ENCODE measurements at places on chromosomes 6 and 20.
A peak's percentile ranks its signal among the peaks of the same experiment; 100 is the strongest.

DNA sequence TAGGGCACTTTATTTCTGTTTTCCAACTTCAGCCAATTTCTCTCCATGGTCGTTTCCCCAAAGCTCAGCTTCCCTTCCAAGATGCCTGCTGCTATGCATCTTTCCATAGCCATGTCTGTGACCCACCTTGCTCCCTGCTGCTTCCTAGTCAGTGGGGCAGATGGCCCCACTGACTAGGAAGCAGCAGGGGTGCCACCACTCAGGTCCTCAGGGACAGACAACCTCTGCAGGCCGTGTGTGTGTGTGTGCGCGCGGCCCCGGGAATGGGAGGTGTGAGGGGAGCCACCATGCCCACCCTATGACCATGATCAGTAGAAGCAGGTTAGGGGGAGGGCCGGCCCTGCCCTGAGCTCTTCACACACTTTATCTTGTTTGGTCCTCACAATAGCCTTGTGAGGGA is 2.7 kb upstream of the IP6K3 start:
- DNase-seq = no peak

- DNase-seq = no peak
These were observed 98.9 kb downstream of the PDSS2 start for GRCh38 chr6:107360476-107360875.

DNA sequence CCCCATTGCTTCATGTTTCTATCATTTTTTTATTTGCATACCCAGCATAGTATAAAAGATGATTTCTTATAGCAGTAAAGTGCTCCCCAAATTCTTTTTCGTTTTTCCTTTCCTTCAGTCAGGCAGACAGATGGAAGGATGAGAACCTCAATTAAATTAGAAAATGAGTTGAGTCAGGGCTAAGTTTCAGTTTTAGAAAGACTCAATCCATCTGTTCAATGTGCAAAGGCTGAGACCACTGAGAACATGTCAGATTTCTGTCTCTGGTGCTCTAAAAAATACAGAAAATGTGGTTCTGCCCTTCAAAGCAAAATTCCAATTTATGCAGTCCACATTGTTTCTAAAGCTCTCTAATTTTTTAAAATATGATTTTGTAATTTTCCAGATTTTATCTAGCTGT is 257.6 kb upstream of the HS3ST5 start:
- no peak for DNase-seq

DNA sequence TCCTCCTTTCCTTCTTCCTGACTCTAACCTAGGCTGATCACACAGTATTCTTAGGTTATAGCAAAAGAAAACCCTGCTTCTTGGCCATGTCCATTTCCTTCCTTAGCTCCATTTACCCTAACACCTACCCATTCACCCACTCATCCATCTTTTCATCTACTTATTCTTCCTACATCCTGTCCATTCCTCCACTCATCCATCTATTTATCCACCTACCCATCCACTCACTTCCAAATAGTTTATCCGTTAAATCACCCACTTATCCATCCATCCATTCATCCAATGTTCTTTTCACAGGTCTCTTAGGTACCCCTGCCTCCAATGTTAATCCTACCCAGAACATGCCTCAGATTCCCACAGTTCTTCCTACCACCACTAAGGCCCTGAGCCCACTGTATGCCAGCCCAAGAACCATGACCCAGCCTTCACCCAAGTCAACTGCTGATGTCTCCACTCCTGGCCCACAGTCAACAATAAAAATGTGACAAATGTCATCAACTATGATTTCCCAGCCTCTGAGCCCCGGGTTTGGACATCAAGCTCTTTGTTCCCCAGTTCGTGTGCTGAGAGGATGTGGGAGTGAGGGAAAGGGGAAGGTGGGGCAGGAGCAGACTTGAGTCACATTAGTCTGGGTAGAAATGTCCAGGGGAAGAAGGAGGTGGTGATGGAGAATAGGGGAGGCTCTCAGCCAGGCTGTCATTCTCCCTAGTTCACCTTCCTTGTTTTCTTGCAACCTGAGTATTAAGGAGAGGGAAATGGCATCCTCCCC is 24.4 kb downstream of the TREML4 start:
- DNase-seq = no peak

DNA sequence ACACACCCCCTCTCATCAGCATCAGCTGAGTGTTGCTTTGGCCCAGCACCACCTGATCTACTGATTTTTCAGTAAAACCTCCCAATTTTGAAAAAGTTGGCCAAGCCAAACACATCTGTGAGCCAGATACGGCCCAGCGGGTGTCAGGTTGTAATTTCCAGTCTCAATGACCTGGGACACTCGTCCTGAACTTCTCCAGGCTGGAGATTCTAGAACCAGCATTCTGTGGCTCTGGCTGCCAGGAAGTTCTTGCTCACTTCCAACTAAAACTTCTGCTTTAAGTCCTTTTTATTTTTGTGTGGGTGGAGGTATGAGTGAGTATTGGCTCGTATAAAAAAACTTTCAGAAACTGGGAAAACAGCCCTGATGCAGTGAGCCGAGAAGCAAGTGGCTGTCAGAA is 5.1 kb downstream of the KIAA1755 start:
- DNase-seq = no peak

DNA sequence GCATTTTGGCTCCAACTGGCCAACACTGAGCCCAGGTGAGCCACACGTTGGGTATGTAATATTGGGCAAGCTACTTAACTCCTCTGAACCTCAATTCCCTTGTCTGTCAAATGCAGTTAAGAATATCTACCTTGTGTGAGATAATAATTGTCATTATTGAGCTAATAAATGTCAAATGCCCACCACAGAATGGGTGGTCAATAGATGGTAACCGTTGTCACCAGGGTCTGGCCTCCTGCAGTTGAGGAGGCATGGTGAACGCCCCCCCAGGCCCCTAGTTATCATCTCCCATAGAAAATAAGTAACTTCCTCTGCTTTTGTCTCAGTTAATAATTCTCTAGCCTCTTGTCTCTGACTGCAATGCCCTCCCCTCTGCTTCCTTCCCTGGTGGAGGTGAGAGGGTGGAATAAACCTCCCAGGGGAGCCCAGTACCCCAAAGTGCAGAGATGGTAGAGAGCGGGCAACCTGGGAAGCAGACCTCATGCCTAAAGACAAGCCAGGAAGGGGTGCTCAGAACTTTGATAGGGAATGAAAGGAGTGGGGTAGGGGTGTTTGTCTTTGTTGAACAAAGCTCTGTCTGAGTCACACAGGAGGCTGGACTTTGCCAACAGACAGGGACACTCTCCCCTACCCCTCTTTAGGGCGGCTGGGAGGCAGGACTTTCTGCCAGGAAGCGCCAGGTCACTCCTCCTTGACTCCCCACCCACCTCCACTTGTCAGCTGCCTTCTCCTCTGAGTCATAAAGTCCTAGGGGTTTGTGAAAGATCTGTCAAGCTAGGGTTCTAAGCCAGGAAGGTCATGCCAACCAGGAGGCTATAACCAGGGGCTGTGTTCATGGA is 1.3 kb upstream of the UNC5CL start:
- DNase-seq = peak; percentile 62

DNA sequence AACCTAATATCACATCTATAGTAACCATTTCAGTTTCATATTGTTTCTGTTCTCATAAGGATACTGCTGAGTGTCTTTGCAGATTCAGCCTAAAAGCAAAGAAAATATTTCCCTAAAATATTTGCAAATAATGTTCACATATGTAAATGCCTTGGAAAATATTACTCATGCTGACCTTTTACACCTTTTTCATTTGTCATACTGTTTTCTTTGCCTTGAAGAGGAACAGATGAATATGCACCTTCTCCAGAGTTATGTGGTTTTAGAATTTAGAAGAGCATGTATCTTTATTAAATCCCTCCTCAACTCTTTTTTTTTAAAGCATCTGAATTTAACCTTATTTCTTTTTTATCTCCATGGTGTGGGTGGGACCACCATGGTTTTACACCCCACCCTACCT is 32.5 kb downstream of the NDUFAF5 start:
- no peak for DNase-seq

- DNase-seq = no peak
These were observed 113.9 kb downstream of the SGK1 start for GRCh38 chr6:134204031-134204430.

DNA sequence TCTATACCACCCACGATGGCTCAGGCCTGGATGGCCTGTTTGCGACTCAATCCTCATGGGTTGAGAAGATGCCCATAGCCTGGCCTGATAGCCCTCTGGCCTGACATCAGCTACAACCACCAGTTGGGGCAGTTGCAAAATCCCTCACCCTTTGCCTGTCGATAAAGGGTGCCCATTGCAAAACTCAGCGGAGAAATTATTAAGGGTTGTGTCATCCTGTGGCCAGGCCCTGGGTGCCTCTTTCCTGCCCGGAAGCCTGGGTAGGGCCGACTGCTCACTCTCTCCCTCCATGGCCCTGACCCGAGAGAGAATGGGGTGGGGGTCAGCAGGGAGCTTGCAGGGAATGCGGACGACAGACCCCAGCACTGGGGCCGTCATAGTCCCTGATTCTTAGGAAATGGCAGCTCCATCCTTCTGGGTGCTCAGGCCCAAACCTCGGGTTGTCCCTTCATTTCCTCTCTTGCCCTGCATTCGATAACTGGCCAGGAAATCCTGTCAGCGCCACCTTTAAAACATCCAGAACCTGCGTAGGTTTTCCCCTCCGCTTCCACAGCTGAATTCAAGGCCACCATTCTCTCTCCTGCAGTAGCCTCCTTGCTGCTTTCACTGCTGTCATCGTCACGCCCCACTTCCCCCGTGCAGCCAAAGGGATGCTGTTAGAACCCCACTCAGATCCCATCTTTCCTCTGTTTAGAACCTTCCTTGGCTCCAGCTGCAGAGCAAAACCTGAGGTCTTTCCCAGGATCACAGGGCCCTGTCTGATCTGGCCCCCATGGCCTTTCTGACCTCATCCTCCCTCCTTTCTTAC is 31.1 kb downstream of the CEBPB start:
- DNase-seq = peak; percentile 49

DNA sequence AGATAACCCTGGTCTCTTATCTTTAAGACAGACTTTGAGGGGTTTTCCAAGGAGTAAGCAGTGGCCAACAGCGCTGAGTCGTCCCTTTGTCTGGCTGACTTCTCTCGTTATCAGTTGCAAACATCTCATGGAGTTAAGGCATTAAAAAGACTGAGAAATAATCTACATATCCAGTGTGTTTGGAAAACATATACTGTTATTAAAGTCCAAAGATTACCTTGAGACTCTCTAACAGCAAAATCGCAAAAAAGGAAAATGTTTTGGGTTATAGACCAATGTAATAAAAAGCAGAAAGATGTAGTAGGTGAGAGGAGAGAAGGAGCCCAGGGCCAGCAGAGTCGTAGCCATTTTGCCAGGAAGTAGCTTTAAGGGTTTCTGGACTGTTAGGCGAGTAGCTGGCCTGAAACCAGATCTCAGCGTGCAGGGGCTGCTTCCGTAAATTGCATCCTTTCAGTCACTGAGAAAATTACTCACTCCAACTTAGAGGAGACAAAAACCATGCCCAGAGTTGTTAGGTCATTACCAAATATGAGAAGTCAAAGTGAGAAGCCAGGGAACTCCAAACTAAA is 24.6 kb downstream of the MYLK4 start:
- no peak for DNase-seq

DNA sequence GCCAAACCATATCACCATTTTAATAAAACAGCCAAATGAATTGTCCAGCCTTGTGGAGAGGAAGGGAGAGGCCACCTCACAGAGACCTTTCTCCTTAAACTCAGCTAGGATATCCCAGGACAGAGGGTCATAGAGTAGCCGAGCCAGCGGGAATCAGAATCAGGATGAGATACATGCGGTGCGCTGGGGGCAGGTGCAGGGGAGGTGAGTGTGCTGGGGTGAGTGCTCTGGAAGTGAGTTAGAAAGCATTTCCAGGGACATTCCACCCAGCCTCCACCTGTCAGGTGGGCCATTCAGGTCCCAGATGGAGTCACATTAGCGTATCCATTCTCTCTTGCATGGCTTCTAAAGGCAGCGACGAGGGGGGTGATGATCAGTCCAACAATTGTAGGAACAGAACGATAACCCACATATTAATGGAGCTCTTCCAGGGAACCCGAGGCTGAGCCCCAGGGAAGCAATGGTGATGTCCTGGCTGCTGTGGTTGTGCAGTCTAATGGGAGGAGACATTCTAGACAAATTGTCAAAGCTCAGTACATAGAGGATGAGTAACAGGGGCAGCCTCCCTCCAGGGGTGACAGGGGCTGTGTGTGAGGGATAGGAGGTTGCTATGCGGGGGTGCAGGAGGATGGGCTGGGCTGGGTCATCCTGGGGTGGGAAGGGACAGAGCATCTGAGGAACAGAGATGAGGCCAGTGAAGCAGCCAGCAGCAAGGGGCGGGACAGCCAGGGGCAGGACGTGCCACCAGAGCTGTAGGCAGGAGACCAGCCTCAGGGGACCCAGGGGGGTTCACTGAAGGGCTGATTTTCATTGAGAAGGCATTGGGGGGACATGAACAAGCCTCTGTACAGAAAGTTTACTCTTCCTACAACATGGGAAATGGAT is 88.7 kb upstream of the FRMD1 start:
- DNase-seq = no peak

GRCh38 chr20:1841554-1842140 is 53.6 kb upstream of the SIRPA start:
- DNase-seq = peak; percentile 26

- DNase-seq = no peak
These were observed 21.1 kb downstream of the MYT1 start for GRCh38 chr20:64185276-64185900.

Measured in mammary epithelial cell (primary cell).